Smooth muscle cell of the brain vasculature (primary cell): ENCODE measurements at places on chromosomes 5 and 9.

GRCh38 chr5:108869066-108869465 is 121.4 kb downstream of the FER start:
- no peak for DNase-seq

DNA sequence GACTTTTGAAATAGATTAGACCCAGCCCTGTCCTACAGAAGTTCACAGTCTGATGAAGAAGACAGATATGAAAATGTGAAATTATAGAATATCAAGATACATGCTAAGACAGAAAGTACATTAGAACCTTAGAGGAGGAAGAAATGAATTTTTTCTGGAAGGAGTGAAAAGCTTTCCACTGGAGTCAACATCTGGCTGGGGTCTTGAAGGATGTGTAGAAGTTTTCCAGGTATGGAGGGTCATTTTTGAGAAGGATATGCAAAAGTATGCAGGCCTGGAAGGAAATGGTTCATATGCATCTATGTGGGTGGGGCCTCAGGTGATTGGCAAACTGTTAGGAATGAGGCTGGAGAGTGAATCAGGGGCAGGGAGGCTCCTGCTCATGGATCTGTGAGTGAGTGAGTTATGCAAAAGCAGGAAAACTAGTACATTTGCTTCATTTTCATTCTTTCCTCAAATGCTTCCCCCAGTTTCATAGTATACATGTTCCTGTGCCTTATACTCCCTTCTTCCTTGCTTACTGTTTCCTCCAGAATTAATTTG is 142.3 kb downstream of the GRIA1 start:
- no peak for DNase-seq

DNA sequence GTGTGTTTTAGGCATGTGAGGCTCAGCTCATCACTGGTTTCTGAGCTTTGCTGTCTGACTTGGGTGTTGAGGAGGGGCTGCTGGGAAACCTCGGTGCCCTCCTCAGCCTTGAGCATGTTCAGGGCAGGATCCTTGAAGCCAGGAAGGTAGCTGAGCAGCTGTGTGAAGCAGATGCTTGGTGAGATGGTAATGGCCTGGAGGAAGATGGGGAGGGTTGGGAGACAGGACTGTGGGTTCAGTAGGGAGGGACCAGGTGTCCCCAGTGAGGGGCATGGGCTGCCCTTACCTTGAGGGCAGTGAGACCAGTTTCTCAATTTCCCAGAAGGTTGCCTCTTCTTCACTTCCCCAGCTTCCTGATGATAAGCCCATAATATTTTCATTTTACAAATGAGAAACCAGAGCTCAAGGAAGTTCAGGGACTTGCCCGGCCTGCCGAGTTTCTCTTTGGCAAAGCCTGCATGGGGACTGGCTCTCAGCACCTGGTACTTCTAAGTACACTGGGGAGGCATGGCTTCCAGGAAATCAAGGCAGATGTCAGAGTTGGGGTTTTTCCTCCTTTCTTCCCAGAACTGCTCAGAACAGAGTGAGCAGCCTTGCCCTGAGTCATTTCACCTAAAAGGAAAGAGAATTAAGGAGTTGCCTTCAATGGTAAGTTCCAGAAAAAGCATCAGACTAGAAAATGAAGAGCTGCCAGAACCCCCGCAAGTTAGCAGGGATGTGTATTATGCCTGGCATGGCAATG is 225.7 kb downstream of the MAST4 start:
- no peak for DNase-seq

GRCh38 chr9:109794361-109795012 is 14.5 kb downstream of the PALM2AKAP2 start:
- DNase-seq, result no peak

- no peak for DNase-seq
These were observed 30.2 kb downstream of the BRINP1 start for GRCh38 chr9:119339056-119339455.

DNA sequence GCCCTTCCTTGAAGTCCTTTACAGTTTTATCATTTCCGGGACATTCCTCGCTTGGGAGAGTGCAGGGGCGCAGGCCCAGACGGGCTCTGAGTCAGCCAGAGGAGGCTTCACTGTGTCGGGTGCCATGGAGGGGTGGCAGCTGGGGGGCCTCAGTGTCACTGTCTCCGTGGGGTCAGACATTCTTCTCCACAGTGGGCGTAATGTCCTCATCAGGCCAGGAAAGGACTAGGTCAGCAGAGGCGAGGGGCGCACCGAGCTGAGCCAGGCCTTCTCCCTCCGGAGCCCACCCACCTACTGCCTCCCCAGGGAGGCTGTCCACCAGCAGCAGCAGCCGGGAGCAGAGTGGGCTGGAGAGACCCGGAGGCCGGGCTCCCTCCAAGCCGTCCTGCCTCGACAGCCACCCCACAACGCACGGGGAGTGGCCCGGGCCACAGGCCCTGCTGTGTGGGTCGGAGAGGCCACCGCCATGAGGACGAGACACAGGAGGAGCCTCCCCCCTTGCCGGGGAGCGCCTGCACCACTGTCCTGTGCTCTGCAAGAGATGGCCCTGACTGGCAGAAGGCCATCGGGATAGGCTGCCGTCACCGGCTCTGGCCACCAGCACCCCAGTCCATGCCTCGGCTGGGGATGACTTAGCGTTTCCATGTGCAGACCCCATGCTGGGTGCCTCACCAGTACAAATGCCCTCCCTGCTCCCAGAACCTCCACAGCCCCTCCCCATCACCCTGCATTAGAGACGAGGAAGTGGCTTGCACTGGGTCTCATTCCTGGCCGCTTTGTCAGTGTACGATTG is 26.5 kb downstream of the SARDH start:
- no peak for DNase-seq

GRCh38 chr9:16030528-16031185 is 477.8 kb downstream of the CCDC171 start:
- DNase-seq, result peak; percentile 77

GRCh38 chr5:58855851-58856739 is 273.2 kb downstream of the RAB3C start:
- no peak for DNase-seq

GRCh38 chr9:124014956-124015660 is 3.5 kb downstream of the LHX2 start:
- no peak for DNase-seq

GRCh38 chr9:36976371-36977030 is 57.6 kb downstream of the PAX5 start:
- DNase-seq, result no peak

DNA sequence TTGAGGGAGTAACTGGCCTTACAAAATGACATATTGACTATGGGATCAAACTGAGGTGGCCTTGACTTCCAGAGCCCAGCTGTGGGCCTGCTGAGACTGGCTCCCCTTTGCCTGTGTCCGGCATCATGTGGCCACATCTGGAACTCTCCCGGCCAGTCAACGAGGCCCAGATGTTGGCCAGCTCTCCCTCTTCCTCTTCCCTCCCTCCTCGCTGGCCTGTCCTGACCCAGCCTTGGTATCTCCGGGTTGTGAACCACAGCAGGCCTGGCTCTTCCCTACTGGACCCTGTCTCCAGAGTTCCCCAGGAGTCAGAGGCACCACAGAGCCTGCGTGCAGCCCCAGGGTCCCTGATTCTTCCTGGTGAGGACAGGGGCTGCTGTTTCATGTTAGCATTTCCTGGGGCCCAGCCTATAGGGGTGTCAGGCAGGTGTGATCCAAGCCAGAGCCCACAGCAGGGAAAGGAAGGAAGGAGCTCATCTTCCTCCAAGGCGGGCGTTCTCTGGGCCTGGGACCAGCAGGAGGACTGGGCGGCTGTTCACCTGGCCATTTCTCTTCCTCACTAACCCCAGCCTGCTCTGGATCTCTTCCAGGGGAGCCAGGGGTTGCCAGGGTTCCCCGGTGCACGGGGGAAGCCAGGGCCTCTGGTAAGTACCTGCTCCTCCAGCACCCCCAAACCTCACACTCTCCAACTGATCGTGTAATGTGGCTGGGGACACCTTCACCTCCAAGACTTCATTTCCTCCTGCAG is 81.2 kb downstream of the COL27A1 start:
- no peak for DNase-seq

DNA sequence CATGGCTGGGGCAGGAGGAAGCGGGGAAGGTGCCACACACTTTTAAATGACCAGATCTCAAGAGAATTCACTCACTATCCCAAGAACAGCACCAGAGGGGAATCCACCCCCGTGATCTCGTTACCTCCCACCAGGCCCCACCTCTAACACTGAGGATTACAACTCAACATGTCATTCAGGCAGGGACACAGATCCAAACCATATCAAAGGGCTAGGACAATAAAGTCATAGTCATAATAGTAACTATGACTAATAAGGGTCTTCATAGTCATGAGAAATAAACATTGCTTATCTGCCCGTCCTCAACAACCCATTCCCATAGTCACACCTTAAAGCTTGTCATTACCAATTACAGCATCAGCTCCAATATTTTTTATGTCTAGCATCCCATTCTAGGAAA is 65.3 kb upstream of the SMC2 start:
- DNase-seq, result no peak

DNA sequence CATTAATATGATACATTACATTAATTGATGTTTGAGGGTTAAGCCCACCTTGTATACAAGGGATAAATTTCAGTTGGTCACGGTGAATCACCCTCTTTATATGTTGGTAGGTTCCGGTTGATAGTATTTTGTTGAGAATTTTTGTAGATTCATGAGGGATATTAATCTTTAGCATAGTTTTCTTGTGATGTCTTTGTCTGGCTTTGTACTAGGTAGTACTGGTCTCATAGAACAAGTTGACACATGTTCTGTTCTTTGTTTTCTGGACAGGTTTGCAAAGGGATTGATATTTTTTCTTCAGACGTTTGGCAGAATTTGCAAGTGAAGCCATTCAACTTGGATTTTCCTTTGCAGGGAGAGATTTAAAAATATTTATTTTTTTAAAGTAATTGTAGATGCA is 49.1 kb upstream of the CLK4 start:
- DNase-seq, result no peak

GRCh38 chr5:137621306-137621705 is 114.6 kb downstream of the KLHL3 start:
- no peak for DNase-seq

DNA sequence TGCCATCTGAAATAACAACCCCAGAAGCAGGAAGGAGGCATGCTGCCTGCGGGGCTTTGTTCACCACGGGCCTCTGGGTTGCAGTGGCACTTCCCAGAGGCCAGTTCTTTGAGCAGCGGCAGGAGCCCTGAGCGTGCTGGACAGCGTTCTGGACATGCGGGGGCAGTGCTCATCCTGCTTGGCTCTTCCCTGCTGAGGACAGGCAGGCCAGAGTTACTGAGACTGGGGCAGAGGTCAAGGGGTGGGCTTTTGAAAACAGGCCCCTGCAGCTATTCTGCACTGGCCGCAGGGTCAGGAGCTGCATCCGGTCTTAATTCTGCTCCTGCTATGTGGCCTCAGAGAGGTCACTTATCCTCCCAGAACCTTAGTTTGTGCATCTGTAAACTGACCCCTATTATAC is 258.6 kb downstream of the FSTL4 start:
- DNase-seq, result peak; percentile 7

DNA sequence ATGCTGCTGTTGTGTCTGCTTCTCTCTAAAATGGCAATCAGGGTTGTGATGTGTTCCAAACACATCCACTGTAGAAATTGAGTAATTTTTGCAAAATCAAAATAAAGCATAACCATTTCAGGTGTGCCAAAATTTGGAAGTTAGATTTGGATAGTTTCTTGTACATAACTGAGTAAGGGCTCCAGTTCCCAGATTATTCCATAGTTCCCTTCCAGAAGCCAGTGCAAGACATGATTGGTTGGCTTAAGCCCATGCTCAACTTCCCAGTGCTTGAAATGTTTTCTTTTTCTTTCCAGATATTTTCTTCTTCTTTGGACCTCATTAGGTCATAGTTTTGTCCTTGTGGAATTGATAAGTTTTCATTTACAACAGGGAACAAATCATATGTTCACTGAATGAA is 64.2 kb downstream of the SNCAIP start:
- DNase-seq, result no peak

DNA sequence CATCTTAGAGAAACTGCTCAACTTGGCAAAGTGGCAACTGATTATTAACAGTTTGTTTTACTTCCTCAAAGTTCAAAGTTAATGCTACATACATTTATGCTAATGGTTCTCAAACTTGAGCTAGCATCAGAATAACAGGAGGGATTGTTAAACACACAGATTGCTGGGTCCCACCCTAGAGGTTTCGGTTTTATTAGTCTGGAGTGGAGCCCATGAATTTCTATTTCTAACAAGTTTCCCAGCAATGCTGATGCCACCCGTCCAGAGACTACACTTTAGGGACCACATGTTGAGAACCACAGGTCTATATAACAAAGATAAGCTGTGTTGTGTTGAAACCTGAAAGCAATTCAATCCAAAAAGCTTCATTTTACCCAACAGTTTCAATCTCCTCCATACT is 95.3 kb downstream of the FBXW11 start:
- no peak for DNase-seq

DNA sequence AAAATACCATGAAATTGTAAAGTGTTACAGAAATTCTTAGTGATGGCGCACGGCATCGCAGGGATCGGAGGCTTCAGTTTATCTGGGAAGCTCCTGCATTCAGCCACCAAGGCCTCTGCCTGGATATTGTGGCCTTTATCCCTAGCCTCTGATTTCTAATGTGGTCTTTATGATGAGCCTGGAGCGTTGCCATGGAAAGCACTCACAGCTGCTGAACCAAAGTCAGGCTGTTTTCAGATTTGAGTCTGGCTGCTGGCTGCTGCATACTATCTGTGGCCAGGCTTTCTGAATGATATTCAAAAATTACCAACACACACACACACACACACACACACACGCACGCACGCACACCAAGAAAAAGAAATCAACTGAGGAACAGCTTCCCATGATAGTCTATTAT is 101.1 kb upstream of the ZNF366 start:
- DNase-seq, result no peak

DNA sequence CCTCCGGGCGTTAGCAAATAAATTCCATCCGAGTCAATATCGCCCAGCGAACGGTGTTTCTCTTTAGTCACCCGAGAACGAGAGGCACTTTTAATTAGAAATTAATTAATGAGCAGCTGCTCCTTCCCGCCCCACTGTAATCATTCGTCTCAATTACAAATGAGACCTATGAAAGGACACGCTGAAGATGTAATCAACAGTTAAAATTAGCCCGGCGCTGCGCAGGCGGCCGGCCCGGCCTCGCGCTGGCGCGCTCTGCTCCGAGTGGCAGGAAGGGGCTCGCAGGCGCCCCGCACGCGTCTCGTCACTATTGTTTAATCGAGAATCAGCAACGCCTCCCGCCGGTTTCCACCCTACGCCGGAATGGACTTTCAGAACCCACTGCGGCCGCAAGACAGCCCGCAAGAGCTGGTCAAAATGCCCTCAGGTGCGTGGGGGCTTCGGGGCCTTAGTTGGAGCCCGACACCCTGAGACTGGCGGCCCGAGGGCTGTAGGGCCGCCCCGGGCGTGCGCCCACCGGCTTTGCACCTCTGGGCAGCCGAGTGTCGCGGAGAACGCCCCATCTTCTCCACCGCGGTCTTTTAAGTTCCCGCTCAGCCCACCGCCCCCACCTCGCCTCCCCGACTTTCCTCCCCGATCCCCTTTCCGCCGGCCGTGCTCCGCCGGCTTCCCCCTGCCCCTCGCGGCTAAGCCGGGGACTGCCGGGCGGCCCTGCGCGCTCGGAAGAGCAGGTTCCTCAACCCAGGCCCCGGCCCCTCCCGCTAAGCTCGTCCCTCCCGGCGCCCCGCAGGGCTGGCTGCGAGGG is 597 bp upstream of the IRX4 start:
- DNase-seq, result no peak

- no peak for DNase-seq
These were observed 12.1 kb upstream of the HAUS6 start for GRCh38 chr9:19114680-19115270.

- no peak for DNase-seq
These were observed 458.0 kb upstream of the IZUMO3 start for GRCh38 chr9:25003686-25004085.

- no peak for DNase-seq
These were observed 46.7 kb upstream of the SPATA31C2 start for GRCh38 chr9:88184976-88185375.
